ENCODE measurements at places on chromosomes 1 and 21.

GRCh38 chr21:45496968-45497845, 45.0 kb downstream of the SLC19A1 start:
- no peak for DNase-seq

- no peak for DNase-seq
Measured at GRCh38 chr1:37338658-37339057, 135.7 kb upstream of the ZC3H12A start.

- no peak for DNase-seq
Measured at GRCh38 chr1:114723457-114723856, 6.9 kb upstream of the NRAS start.

- no peak for DNase-seq
Measured at GRCh38 chr1:9320520-9321479, 28.1 kb downstream of the SPSB1 start.

- DNase-seq = no peak
Measured at GRCh38 chr1:112697781-112698201, 9.1 kb downstream of the RHOC start.

GRCh38 chr1:96425382-96426129, 296.0 kb upstream of the PTBP2 start:
- no peak for DNase-seq

GRCh38 chr1:217846733-217847132, 215.6 kb downstream of the SPATA17 start:
- no peak for DNase-seq
